Progenitor cell of endocrine pancreas (in vitro differentiated cells): ENCODE measurements at places on chromosomes 7 and 10.

DNA sequence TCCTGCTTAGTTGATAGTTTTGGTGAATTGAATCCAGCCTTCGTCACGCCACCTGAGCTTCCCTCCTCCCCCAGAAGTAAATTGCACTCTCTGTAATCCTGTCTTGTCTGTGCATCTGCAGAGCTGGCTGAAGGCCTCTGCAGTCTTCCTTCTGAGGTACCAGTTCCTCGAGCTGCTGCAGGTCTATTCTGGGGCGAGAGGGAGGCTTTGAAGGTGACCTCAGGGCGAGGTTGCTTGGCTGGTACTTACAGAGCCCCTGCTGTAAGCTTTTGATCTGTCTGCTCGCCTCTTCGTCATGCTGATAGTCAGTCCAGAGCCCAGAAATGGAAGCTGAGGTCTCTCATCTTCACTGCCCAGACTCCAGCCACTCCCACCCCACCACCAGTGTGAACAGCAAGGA lies 513.6 kb upstream of the FOXK1 start:
- DNase-seq: no peak

- no peak for DNase-seq
Measured at GRCh38 chr10:32985775-32986350, 27.8 kb upstream of the ITGB1 start.

- DNase-seq: no peak
Measured at GRCh38 chr7:25857376-25858067, 294.5 kb upstream of the NFE2L3 start.

DNA sequence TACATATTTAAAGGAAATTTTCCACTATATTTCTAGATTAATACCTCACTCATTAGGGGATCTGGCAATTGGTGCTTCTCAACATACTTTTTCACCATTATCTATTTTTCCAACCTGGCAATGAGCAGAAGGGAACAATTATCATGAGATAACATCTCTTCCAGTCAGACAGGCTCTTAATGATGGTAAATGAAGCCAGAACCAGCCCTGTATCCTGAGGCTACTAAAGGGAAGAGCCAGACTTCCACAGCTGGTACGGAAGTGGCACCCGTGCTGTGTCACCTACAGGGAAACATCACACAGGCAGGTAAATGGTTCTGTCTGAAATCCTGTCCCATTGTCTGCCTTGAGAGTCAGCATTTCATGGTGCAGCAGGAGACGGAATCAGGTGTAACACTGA lies 75.9 kb downstream of the ELMO1 start:
- DNase-seq: no peak

- DNase-seq: no peak
Measured at GRCh38 chr7:18653381-18654155, 158.0 kb downstream of the HDAC9 start.

DNA sequence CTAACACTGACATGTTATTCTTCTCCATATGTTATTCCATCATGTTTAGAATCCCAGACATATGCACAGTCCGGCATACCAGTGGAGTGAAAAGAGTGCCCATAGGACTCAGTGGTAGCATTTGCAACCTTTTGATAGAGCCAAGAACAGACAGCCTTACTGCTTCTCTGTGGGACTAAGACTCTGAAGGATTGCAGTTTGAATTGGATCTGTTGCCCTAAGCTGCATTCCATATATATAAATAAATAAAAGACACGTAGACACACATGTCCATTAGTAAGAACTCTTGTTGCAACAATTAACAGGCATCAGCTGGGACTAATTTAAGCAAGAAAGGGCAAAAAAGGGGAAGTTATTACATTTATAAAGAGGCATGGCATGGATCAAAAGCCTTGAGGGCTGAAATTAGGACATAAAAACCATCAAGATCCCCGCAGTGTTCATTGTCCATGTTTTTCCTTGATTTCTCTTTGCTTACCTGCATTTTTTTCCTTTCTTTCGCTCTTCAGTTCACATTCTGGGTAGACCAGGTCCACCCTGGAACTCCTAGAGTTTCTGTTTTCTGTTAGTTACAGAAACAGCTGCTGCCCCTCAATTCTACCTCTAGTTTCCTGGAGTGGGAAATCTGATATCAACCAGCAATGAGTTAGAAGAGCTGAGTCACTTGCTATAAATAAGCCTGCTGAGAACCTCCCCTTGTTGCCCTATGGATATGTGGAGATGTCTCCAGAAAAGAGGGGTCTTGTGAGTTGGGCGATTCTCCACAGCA lies 132.4 kb downstream of the SORCS1 start:
- no peak for DNase-seq

GRCh38 chr7:157517782-157518513 lies 181.1 kb downstream of the DNAJB6 start:
- peak; percentile 4 for DNase-seq

DNA sequence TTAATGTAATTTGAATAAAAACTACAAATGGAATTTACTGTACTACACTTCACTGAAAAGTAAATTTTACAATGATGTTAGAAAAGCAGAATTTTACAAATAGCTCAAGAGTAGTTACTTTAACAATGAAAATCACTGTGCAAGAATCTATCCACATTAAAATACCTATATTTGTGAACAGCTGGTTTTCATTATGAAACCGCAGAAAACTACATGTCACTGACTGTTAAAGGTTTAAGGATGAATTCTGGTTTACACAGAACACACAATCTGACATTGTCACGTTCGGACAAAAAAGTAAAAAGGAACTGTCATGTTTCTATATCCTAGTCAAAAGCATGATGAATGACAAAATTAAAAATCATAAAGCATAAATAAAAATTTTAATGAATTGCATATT lies 415.3 kb upstream of the PRKCQ start:
- no peak for DNase-seq

- no peak for DNase-seq
Measured at GRCh38 chr7:138665249-138665648, 35.9 kb downstream of the SVOPL start.

DNA sequence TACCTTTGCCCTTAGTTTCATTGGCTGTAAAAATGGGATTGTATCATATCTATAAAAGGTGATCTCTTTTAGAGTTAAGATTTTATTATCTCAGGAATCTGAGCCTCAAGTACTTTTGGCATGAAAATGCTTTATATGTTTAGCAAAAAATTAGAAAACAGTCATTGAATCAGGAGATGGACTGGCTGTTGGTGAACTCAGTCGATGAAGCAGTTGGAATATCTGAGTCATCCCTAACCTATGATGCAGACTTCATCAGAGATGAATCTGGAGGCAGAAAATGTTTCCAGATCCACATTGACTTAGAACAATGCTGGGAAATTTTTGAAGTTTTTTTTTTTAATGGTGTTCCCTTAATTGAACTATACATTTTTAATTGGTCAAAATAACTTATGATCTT lies 228.5 kb downstream of the SLC25A13 start:
- DNase-seq: no peak

- DNase-seq: no peak
Measured at GRCh38 chr7:96388620-96389383, 66.9 kb upstream of the SLC25A13 start.

DNA sequence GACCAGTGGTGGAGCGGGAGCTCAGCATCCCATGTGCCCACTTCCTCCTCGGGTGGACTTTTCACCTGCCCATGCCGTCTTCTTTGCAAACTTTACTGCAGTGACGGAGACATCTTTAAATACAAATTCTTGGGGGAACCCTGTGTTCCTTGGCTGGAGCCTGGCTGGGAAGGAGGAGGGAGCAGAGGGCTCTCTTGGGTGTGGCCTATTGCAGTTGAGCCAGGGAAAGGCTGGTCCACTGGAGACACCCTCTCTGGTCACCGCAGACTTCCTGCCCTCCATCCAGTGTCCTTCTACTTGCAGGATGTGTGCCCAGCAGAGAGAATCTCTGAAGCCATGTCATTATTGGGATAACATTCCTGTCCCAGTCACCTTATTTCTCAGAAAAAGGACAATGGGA lies 67.3 kb downstream of the TCF7L2 start:
- DNase-seq: no peak

GRCh38 chr10:95482501-95483233 lies 78.5 kb downstream of the SORBS1 start:
- DNase-seq: no peak

GRCh38 chr10:100008708-100009282 lies 952 bp downstream of the DNMBP start:
- no peak for DNase-seq

DNA sequence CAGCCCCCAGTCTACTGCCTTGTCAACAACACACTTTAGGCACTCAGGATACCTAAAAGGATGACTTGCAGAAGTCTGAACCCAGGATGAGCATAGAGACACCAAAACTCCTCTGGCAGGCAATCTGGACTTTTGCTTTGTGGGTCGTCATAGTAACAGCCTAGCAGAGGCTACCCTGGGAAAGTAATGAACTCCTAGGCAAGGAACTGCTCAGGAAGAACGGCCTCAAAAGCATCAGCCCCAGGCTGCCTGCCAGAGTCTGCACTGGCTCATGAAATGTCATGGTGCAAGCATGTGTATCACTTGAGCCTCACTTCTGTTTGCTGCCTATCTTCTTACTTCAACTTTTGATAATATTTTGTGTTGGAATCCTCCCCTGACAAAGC lies 715.1 kb downstream of the GRID1 start:
- no peak for DNase-seq

- DNase-seq: no peak
Measured at GRCh38 chr10:101935431-101935830, 91.8 kb upstream of the KCNIP2 start.

DNA sequence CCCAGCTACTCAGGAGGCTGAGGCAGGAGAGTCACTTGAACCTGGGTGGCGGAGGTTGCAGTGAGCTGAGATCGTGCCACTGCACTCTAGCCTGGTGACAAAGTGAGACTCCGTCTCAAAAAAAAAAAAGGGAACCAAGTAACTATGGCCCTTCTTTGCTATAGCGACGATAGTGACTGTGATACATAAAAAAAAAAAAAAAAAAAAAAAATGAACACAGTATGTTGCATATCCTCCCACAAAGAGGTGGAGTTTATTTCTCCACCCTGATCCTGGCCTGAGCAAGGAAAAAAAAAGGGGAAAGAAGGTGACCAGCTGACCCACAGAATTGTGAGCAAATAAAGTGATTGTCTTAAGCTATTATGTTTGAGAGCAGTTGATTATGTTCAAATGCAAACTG lies 42.3 kb upstream of the STEAP1B start:
- DNase-seq: no peak

DNA sequence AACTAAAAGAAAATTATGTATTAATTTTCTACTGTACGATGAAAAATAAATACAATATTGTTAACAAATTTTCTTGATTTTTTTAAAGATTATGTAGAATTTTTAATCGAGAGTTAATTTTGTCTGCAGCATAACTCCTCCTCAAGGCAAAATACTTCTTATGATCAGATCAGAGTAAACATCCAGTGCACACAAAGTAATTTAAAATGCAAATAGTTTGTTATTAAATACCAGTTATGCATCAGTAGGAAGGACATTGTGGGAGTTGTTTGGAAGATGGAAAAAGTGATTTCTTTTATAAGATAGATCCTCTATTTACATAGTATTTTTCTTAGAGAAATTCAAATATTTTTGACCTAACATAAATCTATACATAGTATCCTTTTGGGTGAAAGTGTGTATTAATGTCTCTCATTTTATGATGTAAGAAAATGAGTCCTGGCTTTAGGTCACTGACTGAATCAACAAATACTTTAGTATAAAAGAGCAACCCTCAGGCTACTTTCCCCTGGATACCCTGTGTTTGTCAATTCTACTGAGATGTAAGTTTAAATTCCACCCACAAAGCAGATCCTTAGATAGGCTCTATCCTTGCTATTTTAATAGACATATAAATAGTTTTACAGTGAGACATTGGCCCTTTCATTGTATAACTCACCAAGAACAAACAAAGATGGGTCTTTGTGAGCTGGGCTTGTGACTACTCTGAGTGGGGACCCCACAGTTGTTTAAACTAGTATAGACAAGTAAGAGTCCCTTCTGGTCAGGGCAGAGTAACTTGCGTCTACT lies 1133.7 kb downstream of the GATA3 start:
- DNase-seq: no peak

- no peak for DNase-seq
Measured at GRCh38 chr10:90929179-90929578, 8.3 kb upstream of the ANKRD1 start.

DNA sequence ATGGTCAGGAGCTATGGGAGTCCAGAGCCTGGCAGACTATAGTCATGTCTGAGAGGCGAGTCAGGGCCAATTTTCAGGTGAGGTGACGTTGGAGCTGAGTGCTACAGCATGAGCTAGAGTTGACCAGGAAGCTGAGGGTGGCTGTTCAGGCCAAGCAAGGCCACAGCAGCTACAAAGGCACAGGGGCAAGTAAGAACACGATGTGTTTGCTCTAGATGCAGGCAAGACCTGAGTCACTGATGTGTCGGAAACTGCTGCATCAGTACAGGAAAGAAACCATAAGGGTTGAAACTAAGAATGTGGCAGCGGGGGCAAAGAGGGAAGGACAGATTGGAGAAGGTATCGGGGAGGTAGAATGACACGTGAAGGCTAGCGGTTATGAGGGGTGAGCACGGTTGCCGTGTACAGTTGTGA lies 11.8 kb upstream of the RRP12 start:
- no peak for DNase-seq

DNA sequence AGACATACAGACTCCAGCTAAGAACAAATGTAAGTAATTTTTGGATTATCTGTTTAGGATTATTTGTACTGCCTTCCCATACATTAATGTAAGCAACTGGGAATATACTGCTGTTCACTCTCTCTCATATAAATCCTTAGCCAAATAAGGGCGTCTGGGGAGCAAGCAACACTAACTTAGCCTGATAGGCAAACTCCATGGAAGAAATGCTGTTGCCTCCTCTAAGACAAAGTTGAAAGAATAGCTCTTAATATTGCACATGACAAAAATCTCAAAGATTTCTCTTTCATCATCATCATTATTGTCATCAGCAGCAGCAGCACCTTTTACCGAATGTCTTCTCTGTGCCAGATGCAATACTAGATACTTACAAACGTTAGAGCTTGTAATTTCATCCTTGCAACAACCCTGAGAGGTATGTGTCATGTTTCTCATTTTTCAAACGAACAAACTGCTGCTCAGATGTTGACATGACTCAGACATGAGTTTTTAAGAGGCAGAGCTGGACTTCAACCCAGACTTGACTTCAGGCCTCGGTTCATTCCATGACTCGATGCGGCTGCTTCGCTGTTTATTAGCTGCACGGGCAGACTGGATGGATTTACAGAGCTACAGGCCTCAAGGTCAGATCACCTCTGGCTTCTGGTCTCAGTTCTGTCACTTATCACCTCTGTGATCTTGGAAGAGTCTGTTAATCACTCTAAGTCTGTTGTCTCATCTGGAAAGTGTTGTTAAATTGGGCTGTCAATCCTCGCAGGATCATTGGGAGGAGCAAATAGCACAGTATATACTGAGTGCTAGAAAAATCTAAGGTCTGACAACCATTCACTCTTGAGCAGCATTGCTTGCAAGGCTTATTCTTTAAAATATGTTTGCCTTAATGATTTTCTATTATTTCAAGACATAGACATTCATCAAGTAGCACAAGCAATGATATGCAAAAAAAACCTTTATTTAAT lies 126.3 kb upstream of the CELF2 start:
- no peak for DNase-seq

DNA sequence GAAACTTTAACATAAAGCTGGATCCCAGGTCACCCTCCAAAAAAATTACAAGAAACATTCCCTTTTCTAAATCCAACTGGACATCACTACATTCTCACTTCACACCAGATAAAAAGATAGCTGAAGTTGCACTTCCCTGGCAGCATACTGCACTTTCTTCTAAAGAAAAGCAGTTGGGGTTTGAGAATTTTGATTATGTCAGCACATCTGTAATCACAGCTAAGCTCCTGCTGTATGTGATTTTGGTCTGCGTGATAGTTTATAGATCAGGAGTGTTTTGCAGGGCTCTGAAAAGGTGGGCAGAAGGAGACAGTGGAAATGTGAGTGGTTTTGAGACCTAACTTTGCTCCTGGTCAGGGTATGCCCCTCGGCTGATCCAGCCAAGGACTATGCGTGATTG lies 199.1 kb upstream of the AKR1E2 start:
- no peak for DNase-seq

GRCh38 chr7:17937506-17938120 lies 2.7 kb downstream of the SNX13 start:
- DNase-seq: no peak
